Sigmoid colon (tissue), 7 donors: ENCODE measurements at places on chromosomes 12 and 14. TPM values are rescaled to one million over a fixed set of nuclear protein-coding genes. Genes with fewer than 3 reads are reported as not detected.

The DLGAP5 gene
- total RNA-seq, result 0.71 TPM

The LHX5 gene
- total RNA-seq, result not detected

GRCh38 chr12:59077575-59078426 is 157.5 kb upstream of the LRIG3 start:
- DNase-seq, result no peak

DNA sequence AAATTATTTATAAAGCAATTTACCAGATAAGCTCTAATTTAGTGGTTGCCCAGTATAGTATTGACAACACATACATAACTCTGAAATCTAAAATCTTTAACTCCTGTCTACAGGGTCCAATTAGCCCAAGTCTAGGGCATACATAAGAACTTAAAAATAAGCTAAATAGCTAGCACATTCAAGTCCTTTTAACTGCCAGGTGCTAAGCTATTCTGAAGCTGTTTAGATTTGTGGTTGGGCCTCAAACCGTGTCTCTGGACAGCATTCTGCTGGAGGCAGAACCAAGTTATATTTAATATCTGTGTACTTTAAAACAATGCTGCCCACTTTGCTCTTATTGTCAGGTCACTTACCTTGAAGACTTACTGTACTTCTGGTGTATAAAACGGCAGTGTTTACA is 19.0 kb downstream of the RPS6KA5 start:
- no peak for DNase-seq

DNA sequence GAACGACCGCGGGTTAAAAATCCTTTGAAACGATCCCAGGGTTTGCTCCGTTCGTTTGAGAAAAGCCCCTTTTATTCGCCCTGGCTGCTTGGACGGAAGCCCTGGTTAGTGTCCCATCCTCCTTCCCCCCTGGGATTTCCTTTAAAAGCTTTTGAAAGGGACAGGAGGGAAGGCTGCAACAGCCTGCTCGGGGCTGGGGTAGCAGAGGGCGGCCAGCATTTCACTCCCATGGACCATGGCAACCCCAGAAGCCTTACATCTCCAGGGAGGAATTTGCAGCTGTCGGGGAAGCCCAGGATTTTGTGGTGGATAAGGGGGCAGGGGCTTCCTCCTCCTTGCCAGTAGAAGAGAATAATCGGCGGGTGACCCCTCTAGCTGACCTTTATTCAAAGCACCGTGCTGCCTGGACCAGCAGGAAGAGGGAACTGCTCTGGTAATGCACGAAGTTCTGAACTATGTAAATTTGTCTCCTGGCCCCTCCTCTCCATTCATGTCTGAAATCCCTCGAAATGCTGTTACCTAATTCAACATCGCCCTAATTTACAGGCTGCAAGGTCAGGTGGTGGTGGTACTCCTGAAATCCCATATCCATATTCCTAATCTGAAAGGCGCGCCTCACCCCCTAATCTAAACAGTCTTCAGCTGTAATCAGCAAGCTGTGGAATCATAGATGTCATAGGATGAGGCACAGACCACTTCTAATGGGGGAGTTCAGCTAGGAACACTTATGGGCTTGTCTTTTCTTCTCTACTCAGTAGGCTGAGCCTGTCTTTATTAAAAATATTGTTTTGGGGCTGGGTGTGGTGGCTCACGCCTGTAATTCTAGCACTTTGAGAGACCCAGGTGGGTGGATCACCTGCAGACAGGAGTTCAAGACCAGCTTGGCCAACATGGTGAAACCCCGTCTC is 1.0 kb upstream of the CLIP1 start:
- DNase-seq, result peak; percentile 69

- no peak for DNase-seq
Measured at GRCh38 chr12:54890339-54890738, 36.0 kb downstream of the MUCL1 start.

GRCh38 chr12:121176826-121177529 is 33.0 kb upstream of the P2RX4 start:
- DNase-seq, result no peak
